Lower lobe of right lung (tissue), 2 donors: ENCODE measurements at places on chromosomes 7 and 10. TPM values are rescaled to one million over a fixed set of nuclear protein-coding genes. Genes with fewer than 3 reads are reported as not detected.

DNA sequence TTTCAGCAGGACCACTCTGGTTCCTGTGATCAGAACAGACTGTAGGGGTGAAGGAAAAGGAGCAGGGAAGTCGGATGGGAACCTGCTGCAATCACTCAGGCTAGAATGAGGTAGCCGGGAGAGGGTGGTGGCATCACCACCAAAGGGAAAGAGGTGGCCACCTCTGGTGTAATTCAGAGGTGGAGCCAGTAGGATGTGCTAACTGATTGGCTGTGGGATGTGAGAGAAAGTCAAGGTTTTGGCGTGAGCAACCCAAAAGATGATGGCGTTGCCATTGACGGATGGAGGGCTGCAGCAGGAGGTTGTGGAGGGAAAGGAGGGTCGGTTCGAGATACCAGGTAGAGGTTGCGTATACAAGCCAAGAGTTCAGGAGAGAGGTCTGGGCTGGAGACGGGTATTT lies 7.4 kb upstream of the VSIR start:
- no peak overlapping the region for H3K27ac ChIP-seq
- no peaks in the 10 kb centered on the region for H3K27me3 ChIP-seq
- H3K36me3 ChIP-seq: no peaks in the 10 kb centered on the region
- no peak for DNase-seq
- H3K4me3 ChIP-seq: no peak overlapping the region
- H3K4me1 ChIP-seq: peaks cover 27% of the 10 kb centered on the region

DNA sequence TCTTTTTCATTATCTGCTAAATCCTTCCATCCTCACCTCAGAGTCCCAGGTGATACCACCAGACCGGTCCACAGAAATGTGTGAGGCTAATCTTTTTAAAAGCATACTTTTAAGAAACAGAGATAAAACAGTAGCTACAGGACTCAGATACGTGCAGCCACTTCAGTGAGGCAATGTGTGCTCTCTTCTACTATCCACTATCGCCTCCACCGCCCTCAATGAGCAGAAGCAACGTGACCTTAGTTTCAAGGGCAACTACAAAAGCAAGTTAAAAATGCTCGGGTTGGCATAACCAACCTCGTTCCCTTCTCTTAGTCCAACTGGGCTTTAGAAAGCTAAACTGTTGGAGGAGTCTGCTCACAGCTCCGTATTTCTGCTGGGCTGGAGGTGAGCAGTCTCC lies 4.2 kb downstream of the FGFR2 start:
- H3K4me3 ChIP-seq: no peak overlapping the region
- no peaks in the 10 kb centered on the region for H3K36me3 ChIP-seq
- peaks cover 26% of the 10 kb centered on the region for H3K27me3 ChIP-seq
- peaks cover 11% of the 10 kb centered on the region for H3K4me1 ChIP-seq
- H3K27ac ChIP-seq: no peak overlapping the region

Gene FAM25G
- total RNA-seq: not detected

DNA sequence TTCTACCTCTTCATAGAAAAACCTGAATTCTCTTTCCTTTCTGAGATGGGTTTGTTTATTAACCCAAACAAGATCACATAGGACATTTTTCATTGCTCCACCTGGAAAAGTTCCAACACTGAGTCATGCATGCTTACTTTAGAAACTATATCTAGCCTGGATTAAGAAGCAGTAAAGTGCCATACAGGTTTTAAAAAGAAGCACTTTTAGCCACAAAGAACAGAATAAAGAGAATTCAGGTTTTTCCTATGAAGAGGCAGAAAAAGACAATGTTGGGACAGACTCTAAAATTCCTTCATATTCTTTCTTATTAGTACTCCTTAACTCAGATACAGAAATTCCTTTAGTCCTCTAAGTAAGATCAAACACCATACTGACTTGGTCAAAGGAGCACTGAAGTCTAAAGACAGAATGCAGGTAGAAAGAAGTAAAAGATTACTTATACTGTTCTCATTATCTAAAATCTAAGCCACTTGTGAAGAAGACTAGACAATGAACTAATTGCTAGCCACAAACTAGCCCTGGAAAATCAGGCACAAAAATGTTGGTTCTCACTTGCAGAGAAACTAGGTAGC lies 241.3 kb downstream of the ANK3 start:
- H3K36me3 ChIP-seq: no peaks in the 10 kb centered on the region
- H3K4me3 ChIP-seq: no peak overlapping the region
- H3K27me3 ChIP-seq: no peaks in the 10 kb centered on the region
- DNase-seq: no peak

DNA sequence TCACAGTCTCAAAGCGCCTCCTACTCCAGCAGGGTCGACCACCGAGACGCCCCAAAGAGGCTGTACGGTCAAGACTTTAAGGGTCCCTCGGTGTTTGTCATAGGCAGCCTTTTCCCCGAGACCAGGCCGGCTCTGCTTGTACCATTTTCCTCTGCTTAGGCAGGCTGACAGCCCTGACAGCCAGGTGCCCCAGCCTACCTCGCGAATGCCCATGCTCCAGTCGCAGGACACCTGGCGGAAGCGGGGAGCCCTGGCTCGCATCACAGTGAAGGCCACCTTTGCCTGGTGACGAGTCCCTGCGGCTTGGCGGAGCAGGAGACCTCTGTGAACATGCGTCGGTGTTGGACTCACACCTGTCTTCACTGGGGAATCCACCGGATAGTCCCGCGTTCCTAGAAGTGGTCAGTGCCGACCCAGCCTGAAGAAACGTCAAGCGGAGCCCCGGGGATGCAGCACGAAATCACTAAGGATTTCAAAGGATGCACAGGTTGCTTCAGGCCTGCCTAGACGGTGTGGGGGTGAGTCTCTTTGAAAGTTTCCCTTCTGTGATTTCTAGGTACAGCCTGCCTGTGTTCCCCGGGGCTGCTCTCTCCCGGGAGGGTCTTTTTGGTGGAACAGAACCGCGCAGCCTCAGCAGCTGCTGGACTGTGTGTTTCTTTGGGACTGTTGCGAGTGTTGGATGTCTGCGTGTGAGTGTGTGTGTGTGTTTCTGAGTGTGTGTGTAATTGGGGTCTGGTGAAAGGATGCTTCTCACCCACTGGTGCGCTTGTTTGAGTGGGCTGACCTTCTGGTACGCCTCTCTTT lies 30.5 kb upstream of the ZNF273 start:
- no peak overlapping the region for H3K4me3 ChIP-seq
- peaks cover 6% of the 10 kb centered on the region for H3K4me1 ChIP-seq
- H3K27me3 ChIP-seq: peaks cover 14% of the 10 kb centered on the region
- no peak for DNase-seq
- H3K36me3 ChIP-seq: no peaks in the 10 kb centered on the region
- no peak overlapping the region for H3K27ac ChIP-seq

DNA sequence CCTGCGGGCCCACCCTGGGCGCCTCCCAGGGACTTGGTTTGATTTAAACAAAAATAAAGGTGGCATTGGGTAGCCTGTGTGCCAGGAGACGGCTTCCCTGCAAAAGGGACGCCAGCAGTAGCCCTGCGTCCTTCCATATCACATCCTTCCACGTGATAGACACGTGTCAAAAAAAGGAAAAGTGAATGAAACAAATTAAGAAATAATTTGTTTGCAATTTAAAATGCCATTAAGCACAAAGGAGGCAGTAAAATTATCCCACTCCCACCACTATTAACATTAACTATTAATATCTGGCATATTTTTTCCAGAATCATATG lies 7.6 kb downstream of the TACR2 start:
- H3K27me3 ChIP-seq: no peaks in the 10 kb centered on the region
- peak overlapping the region; percentile 92 for H3K27ac ChIP-seq
- peak overlapping the region; percentile 51 for H3K4me3 ChIP-seq

GRCh38 chr7:37462138-37462537 lies 13.5 kb upstream of the ELMO1 start:
- H3K27me3 ChIP-seq: no peaks in the 10 kb centered on the region
- no peak overlapping the region for H3K27ac ChIP-seq
- no peak overlapping the region for H3K4me3 ChIP-seq
- no peaks in the 10 kb centered on the region for H3K4me1 ChIP-seq
- no peak for DNase-seq

Gene CC2D2B
- total RNA-seq: 1.6 TPM
